ENCODE measurements at places on chromosomes 11 and 22. TPM values are rescaled to one million over a fixed set of nuclear protein-coding genes. Genes with fewer than 3 reads are reported as not detected.

OR5A1 gene
- total RNA-seq, result not detected

SYT8 gene
- total RNA-seq, result not detected

UBQLNL gene
- total RNA-seq, result 0.20 TPM

FDXACB1 gene
- total RNA-seq, result 4.7 TPM

DNA sequence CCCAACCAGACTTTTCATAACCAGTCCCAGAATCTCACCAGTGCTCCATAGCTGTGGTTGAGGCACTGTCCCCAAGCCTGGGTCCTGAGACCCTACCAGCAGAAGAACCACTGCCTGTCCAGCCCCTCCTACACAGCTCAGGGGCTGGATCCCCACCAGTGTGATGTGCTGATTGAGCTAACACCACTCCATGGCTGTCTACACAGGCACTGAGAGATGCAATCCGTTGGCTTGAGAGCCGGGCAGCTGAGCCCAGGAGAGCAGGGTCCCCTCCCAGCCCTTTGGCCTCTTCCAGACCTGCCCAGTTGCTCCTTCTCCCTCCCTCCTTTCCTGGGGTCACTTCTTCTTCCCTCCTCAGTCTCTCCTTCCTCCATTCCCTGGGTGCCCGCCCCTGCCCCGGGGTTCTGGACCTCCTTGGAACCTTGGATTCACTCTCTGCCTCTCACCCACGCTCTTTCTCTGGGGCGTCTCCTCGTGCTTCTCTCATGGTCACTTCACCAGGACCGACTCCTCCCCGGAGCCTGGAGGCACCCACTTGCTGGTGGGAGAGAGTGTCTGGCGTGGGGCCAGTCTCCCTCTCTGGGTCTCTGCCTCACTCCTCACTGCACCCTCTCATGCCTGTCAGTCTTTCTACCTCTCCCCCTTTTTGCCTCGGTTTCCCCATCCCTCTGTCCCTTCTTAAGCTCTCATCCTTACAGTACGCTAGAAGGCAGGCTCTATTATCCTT lies 706 bp upstream of the SCYL1 start:
- no peak for DNase-seq
- H3K4me3 ChIP-seq, result peak overlapping the region; percentile 17
- peaks cover 44% of the 10 kb centered on the region for H3K4me1 ChIP-seq
- peaks cover 27% of the 10 kb centered on the region for H3K36me3 ChIP-seq
- peak overlapping the region; percentile 58 for H3K27ac ChIP-seq
- H3K27me3 ChIP-seq, result no peaks in the 10 kb centered on the region

GRCh38 chr11:61294717-61295595 lies at the start of gene VWCE:
VWCE (minus strand) TSS chr11:61295316; CDS start chr11:61295037, 279 bp downstream.
- no peak within 1 kb of the TSS for H3K4me3 ChIP-seq
- H3K4me1 ChIP-seq, result peaks cover 4% of the 10 kb centered on the region
- no peaks in the 10 kb centered on the region for H3K27me3 ChIP-seq
- no peak within 1 kb of the TSS for H3K27ac ChIP-seq

GRCh38 chr11:64791781-64792291 lies 11.2 kb downstream of the MAP4K2 start:
- no peak for DNase-seq
- H3K27ac ChIP-seq, result no peak overlapping the region
- H3K27me3 ChIP-seq, result no peaks in the 10 kb centered on the region

GRCh38 chr11:110086892-110087309 lies 6.3 kb upstream of the ZC3H12C start:
- no peaks in the 10 kb centered on the region for H3K27me3 ChIP-seq
- no peak for DNase-seq
- peaks cover 18% of the 10 kb centered on the region for H3K4me1 ChIP-seq
- no peak overlapping the region for H3K27ac ChIP-seq

GRCh38 chr11:96708219-96708878 lies 318.5 kb downstream of the JRKL start:
- no peaks in the 10 kb centered on the region for H3K36me3 ChIP-seq
- H3K27ac ChIP-seq, result no peak overlapping the region
- H3K4me1 ChIP-seq, result no peaks in the 10 kb centered on the region
- DNase-seq, result no peak
- H3K27me3 ChIP-seq, result no peaks in the 10 kb centered on the region
- H3K4me3 ChIP-seq, result no peak overlapping the region

GRCh38 chr11:65435981-65436411 lies 13.4 kb downstream of the NEAT1 start:
- H3K27me3 ChIP-seq, result no peaks in the 10 kb centered on the region
- no peak for DNase-seq
- H3K4me3 ChIP-seq, result no peak overlapping the region
- peaks cover 92% of the 10 kb centered on the region for H3K36me3 ChIP-seq
- H3K4me1 ChIP-seq, result peaks cover 8% of the 10 kb centered on the region

DNA sequence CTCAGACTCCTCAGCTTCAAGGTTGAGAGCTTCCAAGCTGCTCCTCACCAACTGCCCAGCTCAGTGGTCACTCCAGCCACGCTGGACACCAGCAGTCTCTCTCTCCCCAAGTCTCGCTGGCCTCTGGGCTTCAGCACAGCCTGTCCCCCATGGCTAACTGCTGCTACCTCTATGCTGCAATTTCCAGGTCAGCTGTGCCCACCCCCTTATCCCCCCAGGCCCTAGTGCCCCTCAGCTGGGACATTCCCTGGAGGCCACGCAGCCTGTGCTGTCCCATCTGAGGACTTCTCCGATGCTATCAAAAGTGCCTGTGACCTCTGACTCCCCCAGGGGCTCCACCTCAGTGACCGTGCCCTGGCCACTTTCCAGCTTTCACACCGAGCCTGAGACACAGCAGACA lies 37.5 kb upstream of the PHF21B start:
- H3K27me3 ChIP-seq, result peaks cover 28% of the 10 kb centered on the region
- H3K27ac ChIP-seq, result no peak overlapping the region
- H3K4me3 ChIP-seq, result no peak overlapping the region

DNA sequence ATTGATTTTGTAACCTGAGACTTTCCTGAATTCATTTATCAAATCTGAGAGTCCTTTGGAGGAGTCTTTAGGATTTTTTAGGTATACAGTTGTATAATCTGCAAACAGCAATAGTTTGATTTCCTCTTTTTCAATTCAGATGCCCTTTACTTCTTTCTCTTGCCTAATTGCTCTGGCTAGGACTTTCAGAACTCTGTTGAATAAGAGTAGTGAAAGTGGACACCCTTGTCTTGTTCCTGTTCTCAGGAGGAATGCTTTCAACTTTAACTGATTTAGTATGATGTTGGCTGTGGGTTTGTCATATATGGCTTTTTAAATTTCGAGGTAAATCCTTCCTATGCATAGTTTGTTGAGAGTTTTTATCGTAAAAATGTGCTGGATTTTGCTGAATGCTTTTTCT lies 227.4 kb downstream of the CSNK2A3 start:
- H3K27ac ChIP-seq, result no peak overlapping the region
- H3K4me1 ChIP-seq, result no peaks in the 10 kb centered on the region
- H3K4me3 ChIP-seq, result no peak overlapping the region
- H3K36me3 ChIP-seq, result no peaks in the 10 kb centered on the region
- no peaks in the 10 kb centered on the region for H3K27me3 ChIP-seq

GRCh38 chr11:11937433-11937832 lies 71.0 kb downstream of the DKK3 start:
- H3K4me3 ChIP-seq, result no peak overlapping the region
- no peak for DNase-seq
- H3K36me3 ChIP-seq, result peaks cover 80% of the 10 kb centered on the region
- H3K4me1 ChIP-seq, result no peaks in the 10 kb centered on the region
- no peaks in the 10 kb centered on the region for H3K27me3 ChIP-seq
- H3K27ac ChIP-seq, result no peak overlapping the region

DNA sequence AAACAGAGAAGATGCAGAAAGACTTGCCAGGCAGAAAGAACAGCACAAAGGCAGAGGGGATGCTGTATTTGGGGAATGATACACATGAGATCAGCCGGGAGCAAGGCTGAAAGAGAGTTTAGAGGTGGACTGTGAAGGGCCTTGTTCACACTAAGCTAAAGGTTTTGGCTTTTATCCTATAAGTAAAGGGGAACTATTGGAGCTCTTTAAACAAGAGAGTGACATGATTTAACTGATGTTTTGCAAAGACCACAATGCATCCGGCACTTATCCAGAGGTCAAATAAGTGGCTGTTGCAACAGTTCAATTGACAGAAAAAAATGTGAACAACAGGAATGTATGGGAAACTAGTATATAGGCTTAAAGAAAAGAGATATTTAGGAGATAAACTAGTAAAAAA lies 64.7 kb upstream of the RRAS2 start:
- H3K27ac ChIP-seq, result no peak overlapping the region
- DNase-seq, result no peak
- H3K4me1 ChIP-seq, result peaks cover 16% of the 10 kb centered on the region
- H3K4me3 ChIP-seq, result no peak overlapping the region

DNA sequence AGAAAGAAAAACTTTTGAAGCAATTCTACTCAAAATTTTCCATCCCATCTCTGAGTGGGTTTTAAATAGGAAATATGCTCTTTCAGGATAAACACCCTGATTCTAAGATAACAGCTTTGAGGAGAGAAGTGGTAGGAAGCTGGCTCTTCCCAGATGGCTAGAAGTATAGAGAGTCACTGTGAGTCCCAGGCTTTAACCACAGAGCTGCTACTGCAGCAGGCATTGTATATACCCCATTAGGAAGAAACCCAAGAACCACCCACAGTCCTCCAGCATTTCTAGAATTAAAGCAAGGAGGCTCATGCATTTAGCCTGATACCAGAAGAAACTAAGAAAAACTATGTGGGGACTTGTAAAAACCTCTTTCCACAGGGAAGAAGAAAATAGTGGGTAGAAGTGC lies 1405.6 kb upstream of the TENM4 start:
- no peak for DNase-seq
- no peak overlapping the region for H3K27ac ChIP-seq
- H3K27me3 ChIP-seq, result no peaks in the 10 kb centered on the region
- H3K4me1 ChIP-seq, result no peaks in the 10 kb centered on the region

DNA sequence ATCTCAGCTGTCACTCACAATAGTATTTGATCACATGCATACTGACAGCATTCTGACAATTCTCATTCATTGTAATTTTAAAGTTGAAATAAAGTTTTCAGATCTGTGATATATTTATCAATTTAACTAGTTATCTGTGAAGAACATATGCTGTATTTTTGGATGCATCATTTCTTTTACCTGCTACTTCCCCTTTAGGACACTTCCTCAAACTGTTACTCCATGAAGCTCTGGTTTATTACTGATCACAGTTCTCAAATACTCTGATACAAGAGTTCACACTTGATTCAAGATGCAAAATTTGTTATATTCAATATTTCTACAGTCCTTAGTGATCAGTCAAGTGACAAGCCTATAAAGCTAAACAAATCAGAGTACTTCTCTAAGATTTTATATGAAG lies 1655.2 kb downstream of the LRRC4C start:
- no peak overlapping the region for H3K27ac ChIP-seq
- DNase-seq, result no peak
- H3K27me3 ChIP-seq, result no peaks in the 10 kb centered on the region
- no peaks in the 10 kb centered on the region for H3K36me3 ChIP-seq
- no peaks in the 10 kb centered on the region for H3K4me1 ChIP-seq

DNA sequence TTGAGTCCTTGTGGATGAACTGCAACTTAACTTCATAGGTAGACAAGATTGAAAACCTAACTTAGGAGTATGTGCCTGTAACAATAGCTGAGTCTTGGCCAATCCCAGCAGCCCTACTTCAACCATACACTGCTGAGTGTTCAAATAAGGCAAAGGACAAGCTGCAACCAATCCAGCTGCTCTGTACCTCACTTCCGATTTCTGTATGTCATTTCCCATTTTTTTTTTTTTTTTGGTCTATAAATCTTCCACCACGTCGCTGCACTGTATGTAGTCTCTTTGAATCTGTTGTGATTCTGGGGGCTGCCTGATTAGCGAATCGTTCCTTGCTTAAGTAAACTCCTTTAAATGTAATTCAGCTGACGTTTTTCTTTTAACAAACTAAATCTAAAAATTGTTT lies 35.4 kb upstream of the FLI1 start:
- no peak for DNase-seq
- no peaks in the 10 kb centered on the region for H3K36me3 ChIP-seq
- H3K27ac ChIP-seq, result no peak overlapping the region
- H3K4me1 ChIP-seq, result no peaks in the 10 kb centered on the region
- no peak overlapping the region for H3K4me3 ChIP-seq
- no peaks in the 10 kb centered on the region for H3K27me3 ChIP-seq

- H3K4me1 ChIP-seq, result no peaks in the 10 kb centered on the region
- no peak for DNase-seq
- no peak overlapping the region for H3K27ac ChIP-seq
- H3K4me3 ChIP-seq, result no peak overlapping the region
Measured at GRCh38 chr11:77723024-77723423, 85.4 kb upstream of the CLNS1A start.

GRCh38 chr11:66268952-66269905 lies 790 bp downstream of the RAB1B start:
- DNase-seq, result peak; percentile 69
- peaks cover 63% of the 10 kb centered on the region for H3K36me3 ChIP-seq
- no peaks in the 10 kb centered on the region for H3K27me3 ChIP-seq
- peak overlapping the region; percentile 100 for H3K4me3 ChIP-seq
- peaks cover 5% of the 10 kb centered on the region for H3K4me1 ChIP-seq

GRCh38 chr11:11409224-11409623 lies 56.2 kb upstream of the CSNK2A3 start:
- H3K27me3 ChIP-seq, result peaks cover 45% of the 10 kb centered on the region
- no peak overlapping the region for H3K27ac ChIP-seq
- H3K36me3 ChIP-seq, result no peaks in the 10 kb centered on the region
- H3K4me1 ChIP-seq, result no peaks in the 10 kb centered on the region
- no peak overlapping the region for H3K4me3 ChIP-seq

DNA sequence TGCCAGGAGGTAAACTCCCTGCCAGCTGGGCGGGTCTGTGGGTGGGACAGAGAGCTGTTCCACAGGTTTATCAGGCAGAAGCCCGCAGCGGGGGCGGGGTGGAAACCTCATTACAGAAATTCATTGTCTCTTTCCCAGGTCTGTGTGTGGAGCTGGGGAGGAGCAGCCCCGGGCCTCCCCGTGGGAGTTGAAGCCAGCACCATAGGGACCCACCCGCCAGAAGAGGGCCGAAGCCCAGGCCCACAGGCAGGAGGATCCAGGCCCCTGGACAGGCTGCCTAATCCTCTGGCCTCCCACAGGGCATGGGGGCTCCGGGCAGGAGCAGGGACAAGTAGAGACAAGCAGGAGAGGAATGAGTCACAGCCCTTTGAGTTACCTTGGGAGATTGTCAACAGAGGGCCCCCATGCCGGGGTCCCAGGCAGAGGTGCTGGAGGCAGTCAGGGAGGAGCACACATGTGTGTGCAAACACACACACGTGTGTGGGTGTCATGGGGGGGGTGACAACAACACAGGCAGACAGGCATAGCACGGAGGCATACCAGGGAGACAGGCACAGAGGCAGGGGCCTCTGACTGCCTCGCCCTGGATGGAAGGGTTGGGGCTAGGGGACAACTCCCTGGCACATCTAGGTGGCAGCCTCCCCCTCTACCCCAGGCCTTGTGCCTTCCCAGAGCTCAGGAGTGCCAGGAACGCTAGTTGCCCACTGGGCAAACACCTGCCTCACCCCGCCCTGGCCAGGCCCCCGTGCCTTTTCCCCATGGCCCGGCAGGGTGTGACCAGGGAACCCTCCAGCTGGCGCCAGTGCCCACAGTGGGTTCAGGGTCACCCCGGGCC lies 1.4 kb downstream of the CDC42BPG start:
- H3K4me3 ChIP-seq, result peak overlapping the region; percentile 56
- peaks cover 21% of the 10 kb centered on the region for H3K36me3 ChIP-seq
- H3K4me1 ChIP-seq, result peaks cover 29% of the 10 kb centered on the region
- no peaks in the 10 kb centered on the region for H3K27me3 ChIP-seq
- DNase-seq, result peak; percentile 71

Data from K562 (cell line).